ENCODE measurements at places on chromosomes 1 and 21.

DNA sequence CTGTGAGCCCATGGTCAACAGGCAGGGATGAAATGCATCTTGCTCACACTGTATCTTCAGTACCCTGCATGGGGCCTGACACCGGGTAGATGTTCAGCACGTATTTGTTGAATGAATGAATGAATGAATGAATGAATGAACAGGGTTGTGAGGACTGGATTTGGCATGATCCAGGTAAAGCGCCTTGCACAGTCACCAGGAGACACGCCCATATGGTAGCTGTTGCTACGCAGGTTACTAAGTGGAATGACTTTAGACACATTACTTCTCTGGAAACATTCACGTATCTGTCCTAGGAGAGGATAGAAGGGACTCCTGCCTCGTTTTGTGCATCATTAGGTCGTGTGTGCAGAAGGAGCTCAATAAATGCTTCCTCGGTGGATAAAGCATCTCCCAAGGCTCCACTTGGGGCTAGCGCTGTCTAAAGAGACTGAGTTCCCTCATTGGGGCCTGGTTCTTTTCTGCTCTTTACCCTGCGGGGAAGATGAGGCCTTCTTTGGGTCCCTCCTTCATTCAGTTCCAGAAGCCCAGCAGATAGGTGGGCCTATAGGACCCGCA, 54.2 kb downstream of the NDUFS5 start:
- no peak for DNase-seq

DNA sequence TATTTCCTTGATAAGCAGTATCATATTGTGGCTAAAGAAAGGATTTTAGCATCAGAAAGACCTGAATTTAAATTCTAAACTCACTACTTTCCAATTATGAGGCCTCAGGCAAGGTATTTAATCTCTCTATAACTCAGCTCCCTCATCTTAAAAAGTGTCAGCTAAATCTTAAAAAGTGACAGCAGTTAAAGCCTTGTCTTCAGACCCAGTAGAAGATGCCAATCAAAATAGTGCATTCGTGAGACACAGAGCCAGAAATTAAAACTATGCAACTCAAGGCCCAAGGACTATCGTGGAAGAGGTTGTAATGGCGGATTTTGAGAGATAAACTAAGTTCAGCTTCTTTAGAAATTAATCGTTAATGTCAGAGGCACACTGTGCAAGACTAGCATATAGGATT, 677.5 kb upstream of the BRINP3 start:
- DNase-seq: no peak

GRCh38 chr21:42619166-42619565, 34.3 kb upstream of the PDE9A start:
- no peak for DNase-seq

DNA sequence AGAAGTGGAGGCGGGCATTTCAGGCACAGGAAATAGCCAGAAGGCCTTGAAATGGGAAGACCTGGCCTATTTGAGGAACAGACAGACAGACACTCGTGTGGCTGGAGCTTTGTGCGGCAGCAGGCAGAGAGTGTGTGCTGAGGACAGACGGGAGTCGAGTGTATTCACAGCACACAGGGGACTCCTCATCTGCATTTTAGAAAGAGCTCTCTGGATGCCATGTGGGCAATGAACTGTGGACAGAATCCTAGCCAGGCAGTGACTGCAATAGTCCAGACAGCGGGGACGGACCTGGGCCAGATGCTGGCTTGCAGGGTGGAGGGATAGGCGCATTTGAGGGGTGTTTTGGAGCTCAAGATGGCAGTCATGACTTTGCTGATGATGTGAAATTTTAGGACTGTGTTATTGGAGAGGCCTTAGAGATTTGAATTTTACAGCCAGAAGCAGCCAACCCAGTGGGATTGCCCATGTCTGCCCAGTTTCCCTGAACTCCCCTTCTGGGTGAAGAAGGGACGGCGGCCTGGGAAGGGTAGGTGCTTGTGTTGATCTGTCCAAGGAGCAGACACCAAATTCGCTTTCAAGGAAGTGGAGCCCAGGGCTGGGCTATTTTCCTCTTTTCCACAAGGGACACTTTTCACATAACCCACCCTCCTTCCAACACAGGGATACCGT, 43.7 kb downstream of the CHAF1B start:
- no peak for DNase-seq

- no peak for DNase-seq
Observed at GRCh38 chr1:87515781-87516180, 187.1 kb downstream of the LMO4 start.

DNA sequence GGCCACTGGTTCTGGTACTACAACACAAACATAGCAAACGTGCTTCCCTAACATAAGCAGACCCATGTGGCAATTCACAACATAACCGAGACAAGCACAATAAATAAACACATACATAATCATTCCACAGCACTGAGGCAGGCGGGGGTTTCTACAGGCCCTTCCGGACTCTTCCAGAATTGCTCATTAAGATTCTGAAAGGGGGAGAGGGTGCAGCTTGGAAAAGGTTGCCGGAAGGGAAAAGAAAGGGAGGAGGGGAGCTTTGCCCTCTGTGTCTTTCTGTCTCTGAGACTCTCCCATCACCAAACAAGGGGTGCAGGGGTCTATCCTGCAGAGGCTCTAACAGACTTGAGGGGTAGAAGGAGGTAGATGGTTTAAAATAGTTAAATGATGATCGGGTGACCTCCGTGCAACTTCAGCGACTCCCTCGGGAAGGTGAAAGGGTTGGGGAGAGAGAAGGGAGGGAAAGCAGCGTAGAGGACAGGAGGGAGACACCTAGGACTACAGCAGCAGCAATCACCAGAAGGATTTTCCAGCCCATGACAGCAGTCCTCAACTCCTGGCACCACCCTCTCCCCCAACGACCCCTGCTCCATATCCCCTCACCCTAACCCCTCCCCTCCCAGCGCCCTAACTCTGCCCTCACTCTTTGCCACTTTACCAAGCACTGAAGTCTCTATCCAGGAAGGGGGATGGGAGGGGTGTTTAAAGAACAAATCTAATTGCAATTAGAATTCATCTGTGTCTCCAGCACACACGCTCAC, 365.5 kb upstream of the ESRRG start:
- DNase-seq: no peak

DNA sequence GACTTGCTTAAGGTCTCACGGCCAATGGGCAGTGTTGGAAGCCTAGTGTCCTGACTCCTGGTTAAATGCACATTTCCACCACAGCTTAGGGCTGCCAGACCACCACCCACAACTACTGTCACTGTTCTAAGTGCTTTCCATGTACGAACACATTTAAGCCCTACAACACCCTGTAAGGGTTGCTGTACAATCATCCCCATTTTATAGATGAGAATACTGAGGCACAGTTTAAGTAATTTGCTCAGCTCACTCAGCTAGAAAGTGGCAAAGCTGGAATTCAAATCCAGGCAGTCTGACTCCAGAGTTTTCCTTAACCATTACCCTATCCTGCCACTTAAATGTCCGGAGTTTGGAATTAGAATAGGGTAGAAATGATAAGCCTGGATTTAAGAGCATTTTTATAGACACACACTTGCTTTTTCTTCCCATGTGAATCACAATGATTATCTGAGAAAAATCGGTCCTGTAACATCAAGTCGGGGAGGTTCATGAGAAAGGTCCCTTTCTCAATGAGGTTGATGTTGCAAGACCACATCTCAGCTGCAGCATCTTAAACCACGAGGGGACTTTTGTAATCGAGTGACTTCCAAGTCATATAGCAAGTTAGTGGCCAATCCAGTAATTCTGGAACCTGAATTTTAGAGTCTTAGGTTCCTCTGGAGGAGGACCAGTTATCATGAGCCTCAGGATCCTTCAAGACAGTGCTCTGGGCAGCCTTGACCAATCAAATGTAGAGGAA, 8.6 kb downstream of the E2F2 start:
- peak; percentile 31 for DNase-seq

- DNase-seq: no peak
Observed at GRCh38 chr1:182740120-182740519, 49.5 kb upstream of the NPL start.

- DNase-seq: no peak
Observed at GRCh38 chr1:224196813-224197600, 14.0 kb downstream of the DEGS1 start.

DNA sequence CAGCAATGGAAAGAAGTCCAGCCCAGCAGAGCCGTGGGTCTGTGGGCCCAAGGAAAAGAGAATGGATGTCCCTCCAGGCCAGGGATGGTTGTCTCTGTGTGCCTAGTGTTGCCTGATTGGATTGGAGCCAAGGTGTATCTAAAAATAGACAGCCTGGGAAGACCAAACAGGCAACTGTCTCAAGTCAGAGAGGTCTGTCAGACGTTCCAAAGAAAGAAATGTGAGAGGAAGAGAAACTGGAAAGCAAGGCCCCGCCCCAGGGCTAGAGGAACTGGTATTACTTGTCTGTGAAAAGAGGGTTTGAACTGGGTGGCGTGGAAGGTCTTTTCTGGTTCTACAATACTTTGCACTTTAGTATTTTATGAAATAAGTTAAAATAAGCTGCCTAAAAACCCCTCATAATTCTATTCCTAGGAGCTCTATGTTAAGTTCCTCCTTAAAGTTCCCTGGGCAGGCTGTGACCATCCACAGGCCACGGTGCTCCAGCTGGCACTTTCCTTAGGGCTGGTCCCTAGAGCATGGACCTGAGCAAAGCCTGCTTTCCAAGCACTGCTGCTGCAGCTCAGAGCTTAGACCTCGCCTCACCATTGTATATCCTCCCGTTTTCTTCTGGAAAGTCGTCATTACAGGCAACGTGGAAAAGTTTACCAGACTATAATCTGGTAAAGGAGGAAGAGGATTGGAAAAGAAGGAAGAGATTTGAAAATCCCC, 151.6 kb downstream of the DISC1 start:
- DNase-seq: peak; percentile 5

- DNase-seq: no peak
Observed at GRCh38 chr1:214658785-214659184, 55.8 kb downstream of the CENPF start.

GRCh38 chr1:154556422-154556821, 2.0 kb downstream of the UBE2Q1 start:
- no peak for DNase-seq

GRCh38 chr1:35379317-35380000, 111.0 kb downstream of the ZMYM4 start:
- no peak for DNase-seq

GRCh38 chr1:68028566-68028965, 21.9 kb downstream of the DIRAS3 start:
- no peak for DNase-seq

DNA sequence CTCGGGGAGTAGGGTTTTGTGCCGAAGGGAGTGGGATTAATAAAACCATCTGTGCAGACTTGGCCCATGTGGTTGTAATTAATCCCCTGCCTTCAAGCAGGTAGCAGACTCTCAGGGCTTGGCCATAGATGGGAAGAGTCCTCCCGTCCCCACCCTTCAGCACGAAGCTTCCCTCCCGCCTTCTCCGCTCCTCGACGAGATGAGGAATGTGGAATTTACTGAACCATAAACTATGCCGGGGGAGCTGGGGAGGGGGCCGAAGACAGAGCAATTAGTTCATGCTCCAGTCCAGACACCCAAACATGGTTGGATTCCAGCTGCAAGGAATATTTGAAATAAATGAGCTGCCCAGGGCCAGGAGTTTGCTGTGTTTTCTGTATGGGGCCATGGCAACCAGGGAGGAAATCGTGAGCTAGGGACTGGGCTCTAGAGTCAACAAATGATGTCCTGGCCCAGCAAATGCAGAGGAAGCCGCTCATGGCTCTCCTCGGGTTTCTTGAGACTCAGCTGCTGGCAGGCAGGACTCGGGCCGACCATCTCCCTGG, 78.8 kb downstream of the SPSB1 start:
- DNase-seq: no peak

- no peak for DNase-seq
Observed at GRCh38 chr1:86957221-86957620, 42.8 kb downstream of the HS2ST1 start.

DNA sequence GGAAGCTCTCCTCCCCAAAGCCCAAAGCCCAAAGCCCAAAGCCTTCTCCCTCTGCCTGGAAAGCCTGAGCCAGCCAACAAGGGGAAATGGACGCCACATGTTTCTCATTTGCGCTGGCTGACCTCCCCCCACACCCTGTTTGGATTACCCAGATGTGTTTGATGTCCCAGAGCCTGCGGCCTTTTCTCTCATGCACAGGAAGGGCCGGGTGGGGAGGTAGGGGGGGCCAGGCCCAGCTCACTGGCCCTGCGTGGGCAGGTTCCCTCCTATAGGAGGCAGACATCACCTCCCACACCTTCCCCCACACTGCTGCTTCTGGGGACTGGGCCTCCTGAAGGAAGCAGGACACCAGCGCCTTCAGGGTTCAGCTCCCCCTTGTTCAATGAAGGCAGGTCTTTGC, 116.3 kb downstream of the NAV1 start:
- no peak for DNase-seq

- DNase-seq: no peak
Observed at GRCh38 chr1:200310824-200311223, 99.0 kb downstream of the ZNF281 start.

- no peak for DNase-seq
Observed at GRCh38 chr1:2611621-2612437, 21.0 kb downstream of the MMEL1 start.

DNA sequence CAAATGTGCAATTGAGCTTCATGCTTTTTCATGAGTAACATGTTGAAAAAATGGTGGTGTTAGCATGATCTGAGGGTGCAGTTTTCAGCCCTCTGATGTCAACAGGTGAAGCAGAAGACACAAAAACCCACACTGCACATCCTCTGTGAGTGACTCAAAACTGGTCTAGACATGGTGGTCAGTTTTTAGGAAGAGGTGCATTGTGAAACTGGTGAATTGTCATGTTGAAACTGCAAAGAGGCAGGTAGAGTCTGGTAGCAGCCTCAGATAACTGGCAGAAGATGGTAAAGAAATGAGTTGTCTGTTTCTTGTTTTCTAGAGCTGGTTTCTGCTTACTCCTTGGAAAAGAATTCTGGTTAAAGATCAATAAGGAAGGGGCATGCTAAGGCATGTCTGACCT, 97.3 kb upstream of the HMCN1 start:
- no peak for DNase-seq

GRCh38 chr1:147760481-147761260, at the start of gene GJA5:
Gene GJA5 (minus strand): TSS chr1:147760602. CDS start chr1:147759238, 1,364 bp downstream.
- no peak for DNase-seq

DNA sequence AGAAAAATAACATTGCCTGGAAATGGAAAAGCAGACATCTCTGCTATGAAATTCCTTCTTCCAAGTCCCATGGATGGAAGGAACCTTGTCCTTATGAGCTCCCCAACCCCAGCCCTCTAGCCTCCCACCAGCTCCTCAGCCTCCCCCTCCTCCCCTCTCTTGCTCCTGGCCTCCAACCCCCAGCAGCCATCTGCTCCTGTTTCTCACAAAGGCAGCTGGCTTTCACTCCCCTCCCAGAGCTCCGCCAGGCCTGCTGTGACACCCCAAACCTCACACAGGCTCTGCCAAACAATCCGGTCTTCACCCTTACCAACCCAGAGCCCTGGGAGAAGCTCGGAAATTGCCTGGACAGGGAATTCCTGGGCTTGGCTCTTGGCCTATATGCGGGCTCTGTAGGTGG, 69.2 kb downstream of the KLHDC7A start:
- no peak for DNase-seq

GRCh38 chr1:97898948-97899347, 21.9 kb downstream of the DPYD start:
- no peak for DNase-seq

DNA sequence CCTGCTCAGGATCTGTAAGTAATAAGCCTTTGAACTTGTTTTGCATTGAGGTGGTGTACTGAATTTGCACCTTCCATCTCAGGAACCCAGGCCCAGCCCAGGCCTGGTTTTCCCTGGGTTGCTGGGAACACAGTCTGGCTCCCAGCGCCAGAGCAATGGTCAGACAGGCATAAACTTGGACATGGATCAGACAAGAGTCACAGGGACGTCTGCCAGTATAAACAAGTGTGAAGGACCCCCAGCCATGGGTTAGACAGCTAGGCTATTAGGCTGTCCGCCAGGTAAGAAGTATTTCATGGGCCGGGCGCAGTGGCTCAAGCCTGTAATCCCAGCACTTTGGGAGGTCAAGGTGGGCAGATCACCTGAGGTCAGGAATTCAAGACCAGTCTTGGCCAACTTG, 5.5 kb downstream of the IFNLR1 start:
- DNase-seq: no peak

Data from CD4-positive, alpha-beta T cell treated with Interferon gamma for 1 hour (primary cell).